Activated CD4-positive, alpha-beta T cell treated with anti-CD3 and anti-CD28 coated beads for 36 hours (primary cell): ENCODE measurements at places on chromosomes 3 and 15. TPM values are rescaled to one million over a fixed set of nuclear protein-coding genes. Genes with fewer than 3 reads are reported as not detected.

MYL3 gene
- not detected for total RNA-seq

TM4SF18 gene
- total RNA-seq = not detected

GRAMD2A gene
- not detected for total RNA-seq

CHRNA7 gene
- not detected for total RNA-seq

STRA6 gene
- not detected for total RNA-seq

ARNT2 gene
- total RNA-seq = 0.19 TPM

FBXW12 gene
- 0.16 TPM for total RNA-seq

KBTBD13 gene
- not detected for total RNA-seq

LRTM1 gene
- total RNA-seq = not detected

CYP8B1 gene
- not detected for total RNA-seq

ATP2C1 gene
- 48.5 TPM for total RNA-seq

CD86 gene
- total RNA-seq = 0.25 TPM

TMCC1 gene
- total RNA-seq = 17.3 TPM

GPX1 gene
- 306 TPM for total RNA-seq

SI gene
- total RNA-seq = not detected

GOLGA8O gene
- total RNA-seq = 1.3 TPM
